ENCODE measurements at places on chromosomes 7 and 10.
A peak's percentile ranks its signal among the peaks of the same experiment; 100 is the strongest.

DNA sequence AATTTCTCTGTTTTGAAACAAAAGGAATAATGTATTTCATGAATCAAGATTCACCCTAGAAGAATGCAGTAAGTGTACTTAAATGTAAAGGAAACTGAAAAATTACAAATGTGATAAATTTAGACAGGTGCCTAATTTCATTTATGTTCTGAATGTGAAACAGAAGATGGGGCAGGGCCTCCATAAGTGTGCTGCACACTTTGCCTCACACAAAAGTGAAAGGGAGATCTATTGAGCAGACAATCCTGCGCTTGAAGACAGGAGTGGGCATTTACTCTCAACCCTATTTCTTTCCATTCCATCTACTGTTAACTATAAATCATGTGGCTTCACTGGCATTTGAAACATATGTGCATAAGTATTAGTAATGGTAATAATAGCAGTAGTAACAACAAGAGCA lies 36.2 kb downstream of the GNG11 start:
- no peaks in the 10 kb centered on the region for H3K36me3 ChIP-seq
- no peak for DNase-seq
- H3K27ac ChIP-seq, result no peak overlapping the region
- H3K27me3 ChIP-seq, result no peaks in the 10 kb centered on the region
- H3K4me1 ChIP-seq, result no peaks in the 10 kb centered on the region
- H3K4me3 ChIP-seq, result no peak overlapping the region

GRCh38 chr10:12838366-12838765 lies 163.1 kb downstream of the CCDC3 start:
- H3K36me3 ChIP-seq, result no peaks in the 10 kb centered on the region
- no peak overlapping the region for H3K27ac ChIP-seq
- no peak overlapping the region for H3K4me3 ChIP-seq
- peaks cover 22% of the 10 kb centered on the region for H3K4me1 ChIP-seq
- no peaks in the 10 kb centered on the region for H3K27me3 ChIP-seq

- H3K27me3 ChIP-seq, result no peaks in the 10 kb centered on the region
- H3K4me3 ChIP-seq, result no peak overlapping the region
- H3K4me1 ChIP-seq, result no peaks in the 10 kb centered on the region
Observed at GRCh38 chr10:100303724-100304319, 17.3 kb upstream of the BLOC1S2 start.

DNA sequence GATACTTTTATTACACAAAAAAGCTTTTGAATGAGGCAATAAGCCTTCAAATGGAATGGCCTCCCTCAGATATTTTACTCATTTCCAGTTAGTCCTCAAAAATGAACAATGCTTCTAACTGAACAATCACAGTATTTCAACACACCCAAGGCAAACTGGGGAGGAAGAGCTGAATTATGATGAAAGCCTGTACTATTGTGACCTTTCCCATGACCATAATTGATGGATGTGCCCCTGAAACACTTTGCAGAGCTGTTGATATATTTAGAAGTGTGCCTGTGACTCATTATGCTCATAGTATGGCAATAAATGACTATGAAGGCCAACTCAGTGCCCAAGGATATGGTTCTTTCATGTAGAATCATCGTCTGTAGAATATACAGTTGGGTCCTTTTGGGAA lies 248.1 kb downstream of the AHR start:
- H3K4me1 ChIP-seq, result peaks cover 28% of the 10 kb centered on the region
- no peaks in the 10 kb centered on the region for H3K27me3 ChIP-seq
- no peaks in the 10 kb centered on the region for H3K36me3 ChIP-seq
- peak overlapping the region; percentile 25 for H3K27ac ChIP-seq
- no peak for DNase-seq

DNA sequence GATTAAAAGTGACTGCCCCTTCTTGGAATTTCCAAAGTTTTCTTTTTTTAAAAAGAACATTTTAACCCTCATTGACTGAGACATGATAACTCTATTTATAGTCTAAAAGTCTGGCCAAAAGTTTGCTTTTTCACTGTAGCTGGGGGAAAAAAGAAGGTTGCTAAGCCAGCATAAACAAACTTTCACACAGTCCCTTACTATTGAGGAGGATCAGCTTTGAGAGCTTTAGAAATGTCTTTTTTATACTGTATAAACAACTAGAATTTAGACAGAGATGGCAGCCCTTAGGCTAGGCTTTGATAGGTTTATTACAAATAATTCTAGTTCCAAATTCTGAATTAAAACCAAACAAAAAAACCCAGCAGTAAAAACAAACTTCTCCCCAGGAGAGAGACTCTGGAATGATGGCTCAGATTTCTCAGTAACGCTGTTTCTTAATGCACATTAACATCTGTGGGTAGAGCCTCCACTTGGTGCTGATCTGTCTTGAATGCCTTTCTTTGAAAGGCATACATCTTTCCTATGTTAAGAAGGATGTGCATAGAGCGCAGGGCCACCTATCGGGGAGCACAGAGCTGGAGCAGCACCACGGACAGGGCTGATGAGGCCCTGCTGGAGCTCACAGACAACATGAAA lies 100.9 kb upstream of the PDLIM1 start:
- H3K4me3 ChIP-seq, result no peak overlapping the region
- H3K4me1 ChIP-seq, result peaks cover 51% of the 10 kb centered on the region
- H3K27ac ChIP-seq, result peak overlapping the region; percentile 0
- DNase-seq, result no peak
- no peaks in the 10 kb centered on the region for H3K27me3 ChIP-seq
